Kidney epithelial cell (primary cell): ENCODE measurements at places on chromosomes 7 and 10.

- DNase-seq = no peak
Measured at GRCh38 chr7:126398851-126399529, 853.8 kb downstream of the GRM8 start.

DNA sequence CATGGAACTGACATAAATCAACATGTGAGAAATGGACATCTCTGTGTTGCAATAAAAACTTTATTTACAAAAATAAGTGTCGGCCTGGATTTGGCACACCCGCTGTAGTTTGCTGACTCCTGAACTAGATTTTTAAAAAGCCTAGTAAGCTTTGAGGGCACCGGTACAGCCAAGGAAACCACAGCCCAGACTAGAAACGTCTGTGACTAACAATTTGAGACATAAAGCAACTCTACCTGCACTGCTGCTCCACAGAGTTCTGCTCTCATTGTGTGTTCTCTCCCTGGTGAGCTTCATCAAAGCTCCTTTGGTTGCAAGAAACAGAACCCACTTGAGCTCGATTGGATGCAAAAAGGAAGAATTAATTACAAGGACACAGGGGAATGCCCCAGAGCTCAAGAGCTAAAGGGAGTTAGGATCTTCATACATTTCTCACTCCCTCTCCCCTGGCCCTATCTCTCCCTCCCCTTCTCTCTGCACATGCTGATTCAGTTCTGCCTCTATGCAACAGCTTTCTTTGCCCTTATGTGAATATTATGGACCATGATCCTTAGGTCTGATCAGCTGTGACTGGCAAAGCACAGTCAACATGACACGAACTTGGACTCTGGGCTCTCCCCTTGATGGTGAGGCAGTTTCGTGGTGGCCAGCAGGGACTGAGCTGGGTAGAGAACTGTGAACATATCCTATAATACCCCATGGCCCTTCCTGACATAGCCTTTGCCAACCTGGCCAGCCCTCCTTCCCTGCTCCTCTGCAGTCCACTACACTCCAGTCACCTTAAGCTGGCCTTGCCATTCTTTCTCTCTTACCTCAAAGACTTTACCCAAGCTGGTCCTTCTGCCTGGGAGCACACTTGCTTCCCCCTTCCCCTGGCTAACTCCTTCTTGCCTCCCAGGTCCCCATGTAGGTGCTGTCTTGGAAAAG is 77.5 kb upstream of the YAE1 start:
- no peak for DNase-seq

DNA sequence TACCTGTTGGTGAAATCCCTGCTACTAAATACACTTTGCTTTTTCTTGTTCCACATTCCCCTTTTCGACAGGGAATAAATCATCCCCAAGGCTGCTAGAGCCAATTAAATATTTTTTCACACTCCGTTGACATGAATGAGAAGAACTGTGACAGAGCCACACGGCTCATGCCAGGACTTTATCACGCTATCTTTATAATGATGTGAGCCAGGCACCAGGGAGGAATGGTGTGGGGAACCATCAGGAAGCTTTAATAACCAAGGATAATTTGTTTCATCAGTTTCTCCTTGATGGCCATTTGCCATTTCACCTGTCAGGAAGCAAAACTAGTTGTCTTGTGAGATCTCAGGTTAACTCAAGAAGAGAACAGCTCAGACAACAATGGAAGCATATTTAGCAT is 193.0 kb upstream of the C7orf33 start:
- DNase-seq = no peak

DNA sequence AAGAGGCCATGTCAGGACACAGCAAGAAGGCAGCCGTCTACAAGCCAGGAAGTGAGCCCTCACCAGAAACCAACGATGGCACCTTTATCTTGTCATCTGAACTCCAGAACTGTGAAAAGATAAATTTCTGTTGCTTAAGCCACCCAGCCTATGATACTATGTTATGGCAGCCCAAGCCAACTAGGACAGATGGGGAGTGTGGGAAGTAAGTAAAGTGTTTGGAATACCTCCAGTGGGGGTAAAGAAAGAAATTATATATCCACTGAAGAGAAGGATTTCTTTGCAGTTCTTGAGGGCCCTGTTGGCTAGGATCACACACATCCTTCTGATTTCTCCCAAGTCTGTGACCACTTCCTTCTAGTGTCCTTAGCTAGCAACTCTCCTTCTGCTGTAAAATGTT is 384.4 kb downstream of the TNS3 start:
- no peak for DNase-seq

- no peak for DNase-seq
Measured at GRCh38 chr10:71432101-71432905, 35.6 kb downstream of the CDH23 start.

- no peak for DNase-seq
Measured at GRCh38 chr7:81883801-81884393, 114.0 kb upstream of the HGF start.

GRCh38 chr10:122239578-122240257 is 31.4 kb upstream of the BTBD16 start:
- DNase-seq = no peak

DNA sequence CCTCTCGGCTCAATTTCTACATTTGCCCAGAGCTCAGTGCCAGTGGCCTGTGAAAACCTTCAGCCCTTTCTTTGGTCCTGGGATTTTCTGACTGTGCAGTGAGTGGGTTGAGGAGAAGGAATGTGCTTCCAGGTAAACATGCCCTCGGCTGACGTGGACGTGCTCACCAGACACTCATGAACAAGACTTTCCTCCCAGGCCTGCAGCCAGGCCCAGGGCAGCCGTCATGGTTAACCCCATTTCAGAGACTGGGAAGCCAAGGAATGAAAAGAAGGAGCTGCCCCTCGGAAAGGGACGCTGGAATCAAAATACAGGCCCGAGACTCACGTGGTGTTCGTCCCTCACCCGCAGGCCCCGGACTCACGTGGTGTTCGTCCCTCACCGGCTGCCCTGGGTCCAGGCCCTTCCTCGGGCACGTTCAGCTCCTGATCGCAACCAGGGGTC is 8.8 kb upstream of the CALML5 start:
- no peak for DNase-seq

DNA sequence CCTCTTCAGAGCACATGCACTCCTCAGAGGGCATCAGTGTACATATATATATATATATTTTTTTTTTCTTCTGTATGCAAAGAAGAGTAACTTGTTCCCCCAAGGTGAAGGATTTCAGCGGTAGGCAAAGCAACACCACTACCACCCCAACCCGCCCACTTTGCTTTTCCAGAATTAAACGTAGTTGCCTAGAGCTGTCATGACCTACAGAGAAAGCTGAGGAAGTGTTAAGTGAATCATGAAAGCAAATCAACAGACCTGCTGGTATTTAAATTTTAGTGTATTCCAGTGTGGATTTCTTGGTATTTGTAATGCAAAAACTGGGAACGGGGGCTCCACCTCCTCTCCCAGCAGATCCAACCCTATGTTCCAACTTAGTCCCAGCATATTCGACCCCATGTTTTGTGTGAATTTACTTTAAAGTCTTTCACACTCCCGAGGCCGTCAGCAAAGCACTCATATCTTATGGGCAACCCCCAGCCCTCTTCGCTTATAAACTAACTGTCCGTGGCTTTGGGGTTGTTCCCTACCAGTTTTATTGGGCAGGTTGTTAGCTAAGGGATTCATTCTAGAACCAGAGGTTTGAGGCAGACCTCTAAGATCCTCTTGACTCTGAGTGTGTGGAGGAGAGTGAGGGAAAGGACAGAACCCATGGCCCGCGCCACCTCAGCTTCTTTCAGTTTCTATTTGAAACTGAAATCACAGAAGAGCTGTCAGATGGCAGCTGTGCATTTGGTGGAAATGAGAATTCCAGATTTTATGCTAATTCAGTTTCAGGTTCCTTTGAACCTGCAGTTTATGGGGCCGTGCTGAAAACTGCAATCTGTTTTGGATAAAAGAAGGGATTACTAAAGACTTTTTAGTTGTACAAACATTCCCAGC is 450.2 kb upstream of the GALNT17 start:
- DNase-seq = no peak

DNA sequence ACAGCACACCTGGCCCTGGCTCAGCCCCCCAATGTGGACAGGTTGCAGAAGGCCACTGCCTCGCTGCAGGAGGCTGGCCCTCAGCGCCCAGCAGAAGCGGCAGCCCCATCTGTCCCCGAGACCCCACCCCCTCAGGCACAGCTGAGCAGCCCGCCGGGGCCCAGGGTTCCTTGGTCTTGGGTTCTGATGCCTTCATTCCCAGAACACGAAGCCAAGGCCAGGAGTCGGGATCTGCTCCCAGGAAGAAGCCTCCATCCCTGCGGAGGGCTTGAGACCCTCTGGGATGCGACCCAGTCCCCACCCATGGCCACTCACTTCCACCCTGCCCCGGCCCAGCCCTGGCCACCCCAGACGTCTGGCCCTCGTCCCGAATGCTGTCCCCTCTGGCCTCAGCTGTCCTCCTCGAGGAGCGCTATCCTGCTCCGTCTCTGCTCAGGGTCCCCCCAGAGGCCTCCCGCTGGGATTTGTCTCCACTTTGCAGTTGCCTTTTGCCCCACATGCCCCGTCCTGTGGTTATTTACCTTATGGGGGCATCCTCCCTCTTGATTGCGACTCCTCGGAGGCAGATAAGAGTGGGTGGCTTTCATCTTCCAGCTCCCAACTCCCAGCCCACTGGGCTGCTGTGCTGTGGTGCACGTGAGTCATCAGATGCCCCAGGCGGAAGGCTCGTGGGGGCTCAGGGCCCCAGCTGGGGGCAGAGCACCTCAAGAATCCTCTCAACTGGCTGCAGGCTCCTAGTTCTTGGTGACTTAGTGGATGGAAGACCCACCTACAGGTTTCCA is 97.5 kb downstream of the MKI67 start:
- no peak for DNase-seq

DNA sequence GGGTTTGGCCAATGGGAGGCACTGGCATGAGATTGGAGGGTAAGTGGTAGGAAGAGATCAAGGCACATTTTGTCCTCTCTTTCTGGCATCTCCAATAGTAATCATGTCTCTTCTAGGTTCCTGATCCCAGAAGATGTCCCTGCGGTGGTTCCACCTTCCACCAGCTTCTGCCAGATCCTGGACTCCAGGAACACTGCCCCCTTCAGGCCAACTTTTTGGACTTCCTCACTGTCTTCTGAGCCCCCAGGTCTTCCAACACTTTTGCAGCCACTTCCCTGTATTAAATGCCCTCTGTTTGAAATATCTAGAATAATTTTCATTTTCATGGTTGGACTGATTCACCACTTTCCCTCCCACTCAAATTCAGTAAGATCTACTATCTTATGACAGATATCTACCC is 60.9 kb downstream of the BAMBI start:
- no peak for DNase-seq

DNA sequence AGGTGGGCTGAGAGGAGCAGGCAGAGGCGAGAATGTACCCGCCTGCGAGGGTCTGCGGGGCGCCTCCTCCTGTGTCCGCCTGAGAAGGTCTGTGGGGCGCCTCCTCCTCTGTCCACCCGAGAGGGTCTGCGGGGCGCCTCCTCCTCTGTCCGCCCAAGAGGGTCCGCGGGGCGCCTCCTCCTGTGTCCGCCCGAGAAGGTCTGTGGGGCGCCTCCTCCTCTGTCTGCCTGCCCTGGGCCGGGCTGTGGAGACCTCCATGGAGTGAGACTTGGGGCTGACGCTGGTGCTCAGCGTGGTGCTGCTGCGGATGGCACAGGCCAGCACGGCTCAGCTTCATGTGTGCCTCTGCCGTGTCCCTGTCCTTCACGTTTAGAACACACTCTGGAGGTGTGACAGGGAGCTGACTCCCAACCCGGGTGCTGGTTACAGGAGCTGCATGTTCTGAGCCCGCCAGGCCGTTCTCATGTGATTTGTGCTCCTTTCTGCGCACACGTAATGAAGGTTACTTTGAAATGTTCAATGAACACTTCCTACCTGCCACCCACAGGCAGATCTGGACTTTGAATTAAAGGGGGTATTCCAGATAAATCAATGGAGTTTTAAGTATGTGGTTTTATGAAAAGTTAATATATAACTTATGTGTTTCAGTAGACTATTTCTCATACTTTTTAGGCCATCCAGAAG is 20.5 kb upstream of the GET4 start:
- DNase-seq = no peak

- no peak for DNase-seq
Measured at GRCh38 chr10:68284062-68285001, 47.5 kb upstream of the HNRNPH3 start.

DNA sequence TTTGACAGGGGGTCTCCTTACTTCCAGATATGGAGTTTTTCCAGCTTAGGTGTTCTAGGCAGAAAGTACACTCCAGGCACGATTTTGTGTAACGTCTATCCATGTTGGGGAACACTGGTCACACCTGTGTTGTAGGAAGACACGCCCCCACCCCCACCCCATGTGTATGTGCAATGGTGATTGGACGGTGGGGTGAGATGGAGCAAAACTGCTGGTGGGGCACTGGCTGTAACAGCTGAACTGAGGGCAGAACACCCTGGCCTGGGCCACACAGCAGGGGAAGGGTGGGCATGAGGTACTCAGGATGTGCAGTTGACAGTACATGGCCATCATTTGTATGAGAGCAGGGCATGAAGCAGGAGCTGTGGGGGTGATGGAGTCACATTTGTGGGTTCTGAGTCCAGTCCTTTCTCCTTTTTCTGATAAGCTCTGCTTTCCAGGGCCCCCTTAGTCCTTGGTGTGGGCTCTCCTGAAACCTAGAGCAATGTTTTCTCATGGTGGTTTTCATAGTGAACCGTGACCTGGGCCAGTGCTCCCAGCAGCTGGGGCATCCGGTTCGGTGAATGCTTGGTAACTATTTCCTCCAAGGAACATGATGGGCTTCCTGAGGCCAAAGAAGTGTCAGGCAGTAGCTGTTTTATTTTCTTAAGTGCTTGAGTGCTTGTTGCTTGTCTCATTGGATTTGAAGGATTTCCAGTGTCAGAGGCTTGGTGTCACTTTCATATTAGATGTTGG is 63.4 kb upstream of the AQP1 start:
- no peak for DNase-seq

- DNase-seq = no peak
Measured at GRCh38 chr7:50693455-50694130, 89.1 kb downstream of the GRB10 start.

- no peak for DNase-seq
Measured at GRCh38 chr7:125390981-125391380, 461.4 kb upstream of the POT1 start.

- DNase-seq = no peak
Measured at GRCh38 chr10:114680543-114681117, 22.6 kb upstream of the ABLIM1 start.

DNA sequence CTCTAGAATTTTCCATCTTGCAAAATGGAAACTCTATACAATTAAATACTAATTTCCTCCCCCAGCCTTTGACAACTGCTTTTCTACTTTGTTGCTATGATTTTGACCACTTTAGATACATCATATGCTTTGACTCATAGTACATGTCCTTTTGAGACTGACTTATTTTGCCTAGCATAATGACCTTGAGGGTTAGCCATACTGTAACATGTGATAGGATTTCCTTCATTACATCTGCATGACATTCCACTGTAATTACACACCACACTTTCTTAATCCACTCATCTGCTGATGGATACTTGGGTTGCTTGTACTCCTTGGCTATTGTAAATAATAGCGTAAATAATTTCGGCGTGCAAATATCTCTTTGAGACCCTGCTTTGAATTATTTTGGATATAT is 127.7 kb downstream of the JAZF1 start:
- no peak for DNase-seq

- DNase-seq = no peak
Measured at GRCh38 chr7:50612704-50613103, 47.5 kb upstream of the DDC start.

GRCh38 chr7:49014870-49015269 is 90.5 kb downstream of the CDC14C start:
- no peak for DNase-seq

- DNase-seq = no peak
Measured at GRCh38 chr7:117937049-117937752, 64.0 kb upstream of the CTTNBP2 start.
